Activated CD4-positive, alpha-beta T cell treated with anti-CD3 and anti-CD28 coated beads for 48 hours (primary cell): ENCODE measurements at places on chromosomes 12 and 14.

- no peak for DNase-seq
Observed at GRCh38 chr14:96065661-96066459, 26.7 kb downstream of the C14orf132 start.

GRCh38 chr14:61700104-61700886 lies 5.0 kb downstream of the HIF1A start:
- no peak for DNase-seq

DNA sequence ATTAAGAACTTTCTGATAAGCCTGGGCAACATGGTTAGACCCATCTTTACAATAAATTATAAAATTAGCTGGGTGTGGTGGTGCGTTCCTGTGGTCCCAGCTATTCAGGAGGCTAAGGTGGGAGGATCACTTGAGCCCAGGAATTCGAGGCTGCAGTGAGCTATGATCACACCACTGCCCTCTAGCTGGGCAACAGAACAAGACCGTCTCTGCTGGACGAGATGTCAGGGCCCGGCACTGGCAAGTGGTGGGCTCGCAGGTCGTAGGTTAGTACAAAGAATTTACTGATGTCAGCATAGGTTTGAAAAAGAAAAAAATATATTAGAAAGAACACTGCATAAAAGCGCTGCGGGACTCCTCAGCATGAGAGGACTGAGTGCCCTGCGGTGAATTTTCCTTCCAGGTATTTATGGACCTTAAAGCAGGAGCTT lies 15.7 kb upstream of the VSIG10 start:
- no peak for DNase-seq

GRCh38 chr14:32013083-32013482 lies 64.0 kb upstream of the ARHGAP5 start:
- no peak for DNase-seq

- peak; percentile 17 for DNase-seq
Observed at GRCh38 chr12:225012-225411, 11.1 kb upstream of the SLC6A12 start.

DNA sequence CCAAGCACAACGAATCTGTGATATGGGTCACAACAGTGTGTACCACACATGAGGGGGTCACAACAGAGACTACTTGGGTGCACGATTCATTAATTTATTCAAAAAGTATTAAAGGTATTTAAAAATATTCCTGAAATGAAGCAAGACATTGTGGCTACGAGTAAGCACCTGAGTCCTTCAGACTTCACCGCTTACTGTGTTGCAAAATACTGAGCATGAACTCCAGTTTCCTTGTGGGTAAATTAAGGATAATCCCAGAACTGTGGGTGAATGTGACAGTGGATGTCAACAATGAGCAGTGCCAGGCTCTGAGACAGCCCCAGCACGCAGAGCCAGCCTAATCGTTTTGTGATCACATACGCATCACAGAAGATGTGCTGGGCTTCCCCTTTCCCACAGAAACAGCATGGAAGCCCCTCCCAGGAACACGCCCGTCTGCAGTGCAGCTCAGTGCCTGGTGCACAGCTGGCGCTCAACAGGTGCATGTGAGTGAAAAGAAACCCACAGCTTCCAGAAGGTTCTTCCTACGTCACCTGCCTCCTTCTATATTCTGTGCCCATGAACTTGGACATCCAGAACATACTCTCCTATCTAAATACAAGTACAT lies 29.1 kb downstream of the CDC42BPB start:
- DNase-seq: no peak

DNA sequence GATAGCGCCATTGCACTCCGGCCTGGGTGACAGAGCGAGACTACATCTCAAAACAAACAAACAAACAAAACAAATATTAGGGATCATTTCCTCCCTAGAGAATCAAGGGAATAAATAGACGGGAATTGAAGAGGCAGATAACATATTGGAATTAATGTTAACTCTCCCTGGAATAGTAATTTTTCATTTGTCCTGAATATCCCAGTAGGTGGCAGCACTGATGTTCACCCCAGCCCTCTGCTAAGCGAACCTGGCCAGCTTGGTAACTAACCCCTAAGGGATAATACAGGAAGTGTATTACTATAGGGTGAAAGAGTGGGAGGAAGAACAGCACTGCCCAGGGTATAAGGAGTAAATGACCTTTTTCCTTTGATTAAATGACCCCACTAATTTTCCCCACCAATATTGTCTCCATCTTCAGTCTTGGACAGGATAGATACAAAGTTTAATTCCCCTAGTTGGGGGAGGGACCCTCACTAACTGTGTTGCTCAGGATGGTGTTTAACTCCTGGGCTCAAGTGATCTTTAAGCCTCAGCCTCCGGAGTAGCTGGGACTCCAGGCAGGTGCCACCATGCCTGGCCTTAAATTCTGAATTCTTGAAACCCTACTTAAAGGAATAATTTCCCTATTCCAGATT lies 40.5 kb downstream of the SLC2A14 start:
- DNase-seq: no peak

GRCh38 chr14:101499080-101499479 lies 62.2 kb upstream of the DIO3 start:
- DNase-seq: no peak

DNA sequence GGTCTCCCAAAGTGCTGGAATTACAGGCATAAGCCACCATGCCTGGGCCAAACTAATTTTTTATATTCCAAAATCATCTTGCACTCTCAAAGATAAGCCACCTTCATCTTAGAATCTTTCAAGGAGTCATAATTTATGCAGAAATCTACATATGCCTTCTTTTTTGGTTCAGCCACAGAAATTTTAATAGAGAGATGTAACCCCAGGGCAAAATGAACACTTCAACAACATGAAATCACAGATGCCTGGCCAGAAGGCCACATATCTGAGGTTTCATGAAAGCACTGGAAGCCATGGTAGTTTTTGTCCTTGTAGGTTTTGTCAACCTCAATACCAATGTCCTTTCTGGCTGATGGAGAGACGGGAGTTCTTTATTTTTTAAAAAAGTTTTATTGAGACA lies 9.8 kb downstream of the SUPT16H start:
- no peak for DNase-seq

- no peak for DNase-seq
Observed at GRCh38 chr12:94698578-94698977, 48.2 kb upstream of the TMCC3 start.

DNA sequence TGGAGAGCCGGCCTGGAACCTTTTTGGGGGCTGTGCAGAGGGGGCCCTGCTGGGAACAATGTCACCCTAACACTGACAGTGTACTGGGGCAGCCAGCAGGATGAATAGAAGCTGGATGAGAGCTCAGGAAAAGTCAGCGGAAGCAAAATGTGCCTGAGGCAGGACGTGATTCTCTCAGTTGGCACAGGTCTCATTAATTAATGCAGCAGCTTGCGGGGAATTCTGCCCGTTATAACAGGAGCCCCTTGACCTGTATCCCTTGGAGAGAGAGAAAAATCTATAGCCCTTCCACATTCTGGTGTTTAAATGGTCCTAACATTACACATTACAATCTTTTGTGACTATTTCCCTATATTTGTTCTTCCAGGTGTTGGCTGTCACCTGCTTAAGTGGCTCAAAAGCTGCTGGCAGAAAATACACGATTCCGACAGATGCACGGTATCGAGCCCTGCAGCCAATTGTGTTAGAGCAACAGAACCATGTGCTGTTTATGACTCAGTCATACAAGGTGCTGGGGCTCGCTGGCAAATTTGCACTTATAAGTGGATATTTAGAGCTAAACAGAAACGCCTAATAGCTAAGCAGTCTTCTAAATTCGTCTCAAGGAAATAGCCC lies 854.7 kb downstream of the AACS start:
- DNase-seq: no peak

DNA sequence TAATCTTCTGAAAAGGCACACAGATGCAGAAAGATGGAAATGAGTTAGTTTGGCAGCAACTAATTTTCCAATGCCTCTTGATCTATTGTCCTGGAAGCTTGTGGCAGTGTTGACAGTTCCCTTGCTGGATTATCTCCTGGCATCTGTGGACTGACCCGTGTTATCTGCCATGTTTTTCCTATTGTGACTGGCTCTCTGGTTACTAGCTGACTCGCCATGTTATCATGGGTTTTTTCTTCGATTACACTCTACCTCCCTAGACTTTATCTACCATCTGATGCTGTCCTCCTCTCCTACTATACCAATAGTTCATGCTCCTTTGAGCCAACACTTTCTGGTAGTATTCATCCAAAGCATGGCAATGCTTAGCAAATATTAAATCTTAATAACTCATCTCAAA lies 63.3 kb upstream of the FLRT2 start:
- no peak for DNase-seq

GRCh38 chr12:13252616-13253015 lies 56.1 kb downstream of the EMP1 start:
- DNase-seq: no peak

GRCh38 chr12:4296751-4297150 lies 23.2 kb downstream of the CCND2 start:
- no peak for DNase-seq

- no peak for DNase-seq
Observed at GRCh38 chr14:33837943-33838683, 112.8 kb downstream of the EGLN3 start.
